T-helper 2 cell treated with Interferon-gamma antibody and Interleukin-4, amounts not matched to agents 100 ng/mL and 5 ng/mL, for 36 hours (primary cell): ENCODE measurements at places on chromosomes 4 and X. TPM values are rescaled to one million over a fixed set of nuclear protein-coding genes. Genes with fewer than 3 reads are reported as not detected.

XAGE3 gene
- not detected in 2 replicates for total RNA-seq

UBA1 gene
- 197 and 205 TPM in 2 replicates for total RNA-seq

ERCC6L gene
- total RNA-seq = 10.8 and 11.4 TPM in 2 replicates

NAA11 gene
- not detected in 2 replicates for total RNA-seq

USP17L19 gene
- not detected in 2 replicates for total RNA-seq

ABLIM2 gene
- 0.09 and 0.43 TPM in 2 replicates for total RNA-seq

BEX2 gene
- 2.8 and 3.0 TPM in 2 replicates for total RNA-seq

NPY2R gene
- total RNA-seq = not detected in 2 replicates

STPG2 gene
- not detected in 2 replicates for total RNA-seq

EREG gene
- total RNA-seq = not detected in 2 replicates

FRG2 gene
- total RNA-seq = not detected in 2 replicates

EDA2R gene
- total RNA-seq = 4.0 and 4.2 TPM in 2 replicates
